ENCODE measurements at places on chromosomes 2 and 18.

GRCh38 chr2:1847846-1848598, 103.7 kb upstream of the PXDN start:
- no peak for DNase-seq

DNA sequence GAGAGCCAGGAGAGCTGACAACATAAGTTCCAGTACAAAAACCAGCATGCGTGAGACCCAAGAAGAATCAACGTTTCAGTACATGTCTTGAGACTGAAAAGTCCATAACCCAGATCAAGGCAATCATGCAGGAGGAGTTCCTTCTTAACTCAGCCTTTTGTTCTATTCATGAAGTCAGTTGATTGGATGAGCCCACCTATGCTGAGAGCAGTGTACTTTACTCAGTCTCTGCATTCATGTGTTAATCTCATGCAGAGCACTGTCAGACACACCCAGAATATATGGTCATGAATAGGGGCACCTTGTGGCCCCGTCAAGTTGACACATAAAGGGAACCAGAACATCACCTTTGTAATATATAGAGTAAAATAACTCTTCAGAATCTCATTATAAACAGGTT, 653.6 kb upstream of the CNTNAP5 start:
- no peak for DNase-seq

- no peak for DNase-seq
Measured at GRCh38 chr18:22552899-22553460, 135.3 kb upstream of the CTAGE1 start.

GRCh38 chr2:121015971-121016485, 269.0 kb downstream of the TFCP2L1 start:
- no peak for DNase-seq

DNA sequence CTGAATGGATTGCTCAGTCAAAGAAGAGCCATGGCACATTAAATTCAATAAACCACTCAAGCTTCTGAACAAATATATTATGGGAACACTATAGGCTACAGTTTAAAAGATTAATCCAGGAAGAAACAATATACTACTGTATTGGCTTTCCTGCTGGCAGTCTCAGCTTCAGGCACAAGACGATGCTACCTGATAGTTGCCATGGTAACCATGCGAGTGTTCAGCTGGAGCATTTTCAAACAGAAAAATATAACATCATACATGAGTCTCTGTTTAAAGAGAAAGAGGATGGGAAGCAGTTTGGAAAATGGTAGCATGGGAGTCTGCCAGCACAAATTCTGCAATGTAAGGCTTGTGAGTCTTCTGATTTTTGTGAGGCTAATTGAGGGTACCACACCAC, 65.9 kb upstream of the CPO start:
- DNase-seq = no peak

DNA sequence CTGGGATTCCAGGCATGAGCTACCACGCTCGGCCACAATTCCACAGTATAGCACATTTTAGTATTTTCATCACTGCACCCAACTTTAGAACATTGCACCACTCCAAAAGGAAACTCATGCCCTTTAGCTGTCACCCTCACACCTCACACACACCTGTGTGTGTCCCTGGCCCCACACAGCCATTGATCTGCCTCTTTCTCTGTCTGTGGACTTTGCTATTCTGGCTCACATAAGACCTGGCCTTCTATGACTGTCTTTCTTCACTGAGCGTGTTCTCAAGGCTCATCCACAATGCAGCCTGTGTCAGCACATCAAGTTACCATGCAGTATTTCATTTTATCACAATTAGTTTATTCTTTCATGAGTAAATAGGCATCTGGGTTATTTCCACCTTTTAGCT, 19.7 kb upstream of the ATP9B start:
- no peak for DNase-seq

- DNase-seq = no peak
Measured at GRCh38 chr18:7957297-7957696, 390.2 kb downstream of the PTPRM start.

- no peak for DNase-seq
Measured at GRCh38 chr2:230677201-230677946, 35.3 kb upstream of the CAB39 start.

- DNase-seq = no peak
Measured at GRCh38 chr2:101432411-101433181, 42.3 kb downstream of the RFX8 start.

GRCh38 chr2:241655516-241656189, 18.2 kb downstream of the ATG4B start:
- no peak for DNase-seq

- no peak for DNase-seq
Measured at GRCh38 chr2:178478130-178478438, 316 bp downstream of the FKBP7 start.

DNA sequence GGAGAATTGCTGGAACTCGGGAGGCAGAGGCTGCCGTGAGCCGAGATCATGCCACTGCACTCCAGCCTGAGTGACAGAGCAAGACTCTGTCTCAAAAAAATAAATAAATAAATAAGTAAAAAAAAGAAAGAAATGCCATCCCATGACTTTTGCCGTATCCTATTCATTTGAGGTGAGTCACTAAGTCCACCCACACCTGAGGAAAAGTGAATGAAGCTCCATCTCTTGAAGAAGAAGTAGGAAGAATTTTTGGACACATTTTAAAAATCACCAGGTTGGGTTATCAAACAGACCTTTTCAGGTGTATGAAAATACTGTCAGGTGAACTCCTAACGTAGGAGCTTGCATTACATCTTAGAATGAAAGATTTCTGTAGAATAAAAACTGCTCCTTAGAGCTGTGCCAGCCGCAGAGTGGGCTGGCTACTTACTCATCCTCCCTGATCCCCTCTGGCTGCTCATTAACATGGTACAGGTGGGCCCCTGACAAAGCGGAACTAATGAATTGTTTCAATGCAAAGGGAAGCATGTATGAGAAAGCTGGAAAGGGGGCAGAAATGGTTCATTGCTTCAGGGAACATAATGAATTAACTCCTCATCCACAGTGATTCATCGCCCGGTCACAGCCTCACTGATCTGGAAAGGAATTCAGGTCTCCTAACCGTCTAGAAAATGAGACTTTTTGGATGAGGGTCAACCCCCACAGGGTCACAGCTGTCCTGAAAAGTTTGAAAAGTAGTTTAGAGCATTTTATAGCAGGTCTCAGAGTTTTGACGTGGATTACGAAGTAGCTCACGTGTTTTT, 191.4 kb downstream of the SPP2 start:
- DNase-seq = no peak

GRCh38 chr18:11739893-11740292, 50.8 kb downstream of the GNAL start:
- no peak for DNase-seq

DNA sequence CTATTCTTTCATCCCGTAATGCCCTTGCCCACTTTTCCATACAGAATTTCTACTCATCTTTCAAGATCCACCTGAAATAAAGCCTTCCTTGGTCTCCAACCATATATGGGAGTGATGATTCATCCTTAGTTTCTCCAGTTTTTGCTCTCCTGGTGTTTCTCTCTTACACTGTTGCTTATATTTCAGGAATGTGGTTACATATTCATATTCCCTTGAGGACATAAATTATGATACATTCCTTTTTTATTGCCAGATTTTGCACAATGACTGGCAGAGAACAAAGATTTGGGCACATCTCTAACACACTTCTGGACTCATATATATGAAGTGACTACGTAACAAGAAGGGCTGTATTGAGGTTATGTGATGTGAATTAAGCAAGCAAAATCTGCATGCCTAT, 1573.4 kb upstream of the NXPH2 start:
- DNase-seq = peak; percentile 73

GRCh38 chr2:227789803-227790202, 23.8 kb upstream of the CCL20 start:
- no peak for DNase-seq

DNA sequence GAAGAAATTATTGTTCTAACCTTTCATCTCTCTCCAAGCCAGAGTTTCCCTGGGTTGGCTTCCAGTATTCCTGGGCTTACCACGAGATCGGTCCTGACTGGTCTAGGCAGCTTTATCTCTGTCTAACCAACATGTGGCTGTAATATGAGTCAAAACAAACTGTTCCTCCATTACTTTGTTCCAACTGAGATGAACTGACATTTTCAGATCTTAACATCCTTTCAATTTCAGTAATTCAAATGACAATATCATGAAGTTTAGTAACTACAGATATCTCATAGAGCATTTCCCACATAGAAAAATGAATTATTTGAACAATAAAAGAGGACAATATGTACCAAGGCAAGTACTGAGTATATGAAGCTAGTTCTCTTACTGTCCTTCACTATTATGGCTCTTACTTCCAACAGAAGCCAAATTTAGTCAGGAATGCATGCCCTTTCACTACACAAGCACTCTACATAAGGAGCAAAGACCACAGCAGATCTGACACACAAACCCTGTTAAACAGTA, 15.5 kb downstream of the SLC25A12 start:
- DNase-seq = no peak

DNA sequence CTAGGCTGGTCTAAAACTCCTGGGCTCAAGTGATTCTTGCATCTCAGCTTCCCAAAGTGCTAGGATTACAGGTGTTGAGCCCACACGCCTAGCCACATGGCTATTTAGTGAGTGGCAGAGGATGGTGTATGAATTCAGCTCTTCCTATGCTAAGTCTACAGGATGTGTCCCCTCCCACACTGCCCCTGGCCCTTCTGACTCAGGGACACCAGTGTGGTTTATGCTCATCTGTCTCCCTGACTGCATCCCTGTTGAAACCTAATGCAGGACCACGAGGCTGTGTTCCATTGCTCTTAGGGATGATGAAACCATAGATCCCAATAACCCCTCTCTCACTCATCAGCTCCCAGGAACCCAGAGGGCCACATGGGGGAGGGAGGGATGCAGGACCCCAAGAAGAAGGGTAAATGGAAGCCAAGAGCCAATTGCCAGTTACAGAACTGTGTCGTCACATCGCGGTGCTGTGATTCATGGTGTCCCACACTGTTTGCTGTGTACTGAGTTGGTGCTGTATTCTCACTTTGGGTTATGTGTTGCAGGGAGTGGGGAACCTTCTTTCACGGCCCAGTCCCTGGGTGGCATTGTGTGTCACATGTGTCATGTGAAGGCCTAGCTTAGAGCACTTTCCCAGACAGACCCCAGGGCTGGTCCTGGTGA, 102.9 kb upstream of the HAAO start:
- no peak for DNase-seq

GRCh38 chr2:23204685-23205242, 180.2 kb upstream of the KLHL29 start:
- peak; percentile 15 for DNase-seq

- DNase-seq = no peak
Measured at GRCh38 chr2:45833968-45834344, 182.5 kb downstream of the PRKCE start.

DNA sequence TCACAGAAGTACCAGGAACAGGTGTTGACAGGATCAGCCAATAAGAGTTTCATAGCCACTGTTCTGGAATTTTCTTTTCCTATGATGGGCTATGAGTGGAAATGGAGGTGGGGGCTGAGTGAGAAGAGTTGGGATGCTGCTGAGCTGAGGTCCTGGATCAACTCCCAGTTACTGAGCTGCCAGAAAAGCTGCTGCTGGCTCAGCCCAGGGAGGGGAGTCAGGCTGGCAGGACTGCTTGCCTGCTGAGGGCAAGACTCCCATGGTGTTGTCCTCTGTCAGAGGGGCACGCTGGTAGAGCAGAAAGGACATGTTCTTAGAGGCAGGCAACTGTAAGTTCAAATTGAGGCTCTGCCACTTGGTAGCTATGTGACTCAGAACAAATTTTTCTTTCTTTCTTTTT, 11.8 kb downstream of the TPGS2 start:
- no peak for DNase-seq

GRCh38 chr2:11877764-11878163, 131.3 kb downstream of the LPIN1 start:
- no peak for DNase-seq

DNA sequence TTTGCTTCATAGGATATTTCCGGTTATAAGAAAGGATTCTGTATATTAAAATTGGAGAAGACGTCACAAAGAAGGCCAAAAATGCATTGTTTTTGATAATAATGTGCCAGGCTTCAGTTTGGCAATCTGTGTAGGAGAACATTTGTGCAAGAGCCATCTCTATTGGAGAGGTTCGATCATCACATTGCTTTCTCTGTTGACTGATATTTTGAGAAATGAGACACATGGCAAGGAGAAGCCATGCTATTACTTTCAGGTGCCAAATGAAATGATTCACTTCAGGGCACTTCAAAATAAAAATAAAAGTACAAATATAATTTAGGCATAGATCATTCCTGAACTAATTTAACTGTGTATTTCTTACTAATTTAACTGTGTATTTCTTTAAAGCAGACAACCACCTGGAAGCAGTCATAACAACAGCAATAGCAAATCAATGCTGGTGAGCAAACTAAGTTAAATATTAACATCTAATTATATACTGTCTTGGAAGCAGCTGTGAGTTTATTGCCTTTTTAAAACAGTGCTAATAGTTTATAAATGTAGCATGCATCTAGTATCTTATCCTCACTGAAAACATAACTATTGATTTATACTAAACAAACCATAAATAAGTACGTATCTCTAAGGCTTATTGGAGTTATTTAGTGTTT, 50.2 kb upstream of the CHST9 start:
- DNase-seq = no peak

- no peak for DNase-seq
Measured at GRCh38 chr2:176612036-176612435, 342.8 kb downstream of the MTX2 start.

DNA sequence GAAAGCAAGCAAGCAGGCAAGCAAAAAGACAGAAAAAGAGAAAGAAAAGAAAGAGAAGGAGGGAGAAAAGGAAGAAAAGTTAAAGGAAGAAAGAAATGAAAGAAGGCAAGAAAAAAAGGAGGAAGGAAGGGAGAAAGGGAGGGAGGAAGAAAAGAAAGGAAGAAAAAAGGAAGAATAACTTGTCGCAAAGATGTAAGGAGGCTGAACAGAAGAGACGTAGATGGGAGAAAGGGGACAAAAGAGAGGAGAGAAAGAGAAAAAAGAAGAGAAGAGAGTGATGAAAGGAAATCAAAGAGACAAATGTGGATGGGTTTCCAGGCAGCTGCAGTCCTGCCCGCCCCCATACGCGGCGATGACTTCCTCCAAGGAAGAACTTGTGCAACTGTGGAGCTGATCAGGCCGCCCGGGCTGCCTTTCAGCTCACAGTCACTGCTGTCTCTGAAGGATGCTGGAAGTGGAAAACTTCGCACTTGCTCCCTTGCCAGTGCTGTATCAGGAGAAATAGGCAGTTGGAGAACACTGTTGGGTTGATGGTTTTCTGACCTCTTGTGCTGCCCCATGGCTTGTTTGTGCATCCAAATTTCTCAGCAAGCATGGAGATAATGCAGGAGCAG, 52.9 kb downstream of the TRIB2 start:
- DNase-seq = no peak

- no peak for DNase-seq
Measured at GRCh38 chr2:235665661-235666212, 171.9 kb downstream of the AGAP1 start.

DNA sequence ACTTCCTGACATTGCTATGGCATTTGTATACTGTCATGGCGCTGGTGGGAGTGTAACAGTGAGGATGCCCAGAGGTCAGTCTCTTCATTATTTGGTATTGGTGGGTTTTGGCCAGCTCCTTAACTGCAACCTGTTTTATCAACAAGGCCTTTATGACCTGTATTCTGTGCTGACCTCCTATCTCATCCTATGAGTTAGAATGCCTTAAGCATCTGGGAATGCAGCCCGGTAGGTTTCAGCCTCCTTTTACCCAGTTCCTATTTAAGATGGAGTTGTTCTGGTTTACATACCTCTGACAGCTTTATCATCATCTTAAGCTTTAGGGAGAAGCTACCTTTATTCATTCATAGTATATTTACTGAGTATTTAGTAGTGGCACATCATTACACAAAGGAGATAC, 103.8 kb downstream of the RAPGEF4 start:
- no peak for DNase-seq
